ENCODE measurements at places on chromosomes 6 and 20.

GRCh38 chr6:44050872-44051505 is 76.3 kb downstream of the MRPL14 start:
- DNase-seq = no peak

GRCh38 chr6:154154389-154154967 is 115.4 kb downstream of the OPRM1 start:
- DNase-seq = peak; percentile 62

DNA sequence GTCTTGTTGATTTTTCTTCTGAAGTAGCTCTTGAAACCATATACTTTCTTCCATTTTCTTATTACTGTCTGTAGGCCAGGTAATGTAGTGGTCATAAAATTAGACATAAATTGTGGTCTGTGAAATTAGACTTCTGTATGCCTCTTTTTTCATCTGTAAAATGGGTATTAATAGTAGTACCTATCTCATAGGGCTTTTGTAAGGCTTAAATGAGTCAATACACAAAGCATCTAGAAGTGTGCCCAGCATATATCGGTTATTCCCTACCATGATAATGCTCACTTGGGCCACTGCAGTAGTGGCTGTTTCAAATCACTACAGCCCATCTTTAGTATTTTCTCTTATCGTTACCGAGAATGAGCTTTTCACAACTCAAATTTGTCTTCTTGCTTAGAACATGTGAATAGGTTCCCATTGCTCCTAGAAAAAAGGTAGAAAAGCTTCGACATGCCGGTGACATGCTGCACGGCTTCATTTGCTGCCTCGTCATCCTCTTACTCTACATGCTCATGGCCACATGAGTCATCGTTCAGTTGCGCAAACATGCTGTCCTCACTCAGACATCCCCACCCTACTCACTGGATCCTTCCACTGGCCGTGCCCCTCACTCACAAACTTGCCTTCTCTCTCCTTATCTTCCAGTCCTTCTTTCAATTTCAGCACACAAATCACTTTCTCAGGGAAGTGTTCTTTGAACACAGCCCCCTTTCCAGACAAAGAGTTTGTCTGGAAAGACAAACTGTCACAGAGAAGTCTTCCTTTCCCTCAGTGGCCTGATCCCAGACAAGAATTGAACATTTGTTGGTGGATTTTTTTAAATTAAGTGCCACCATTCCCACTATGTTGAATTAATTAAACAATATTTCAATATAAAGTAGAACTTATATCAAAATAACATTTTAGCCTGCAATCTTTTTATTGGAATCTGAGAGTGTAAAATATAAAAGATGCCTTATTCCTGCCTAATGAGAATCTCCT is 32.2 kb upstream of the ERVFRD-1 start:
- DNase-seq = no peak

GRCh38 chr6:29487660-29488059 is at the start of gene MAS1L:
Gene MAS1L, minus strand, starts transcription at chr6:29487956. Its CDS starts 54 bp downstream, at chr6:29487902.
- no peak for DNase-seq

GRCh38 chr20:35283441-35284266 is 918 bp downstream of the EIF6 start:
- DNase-seq = no peak

DNA sequence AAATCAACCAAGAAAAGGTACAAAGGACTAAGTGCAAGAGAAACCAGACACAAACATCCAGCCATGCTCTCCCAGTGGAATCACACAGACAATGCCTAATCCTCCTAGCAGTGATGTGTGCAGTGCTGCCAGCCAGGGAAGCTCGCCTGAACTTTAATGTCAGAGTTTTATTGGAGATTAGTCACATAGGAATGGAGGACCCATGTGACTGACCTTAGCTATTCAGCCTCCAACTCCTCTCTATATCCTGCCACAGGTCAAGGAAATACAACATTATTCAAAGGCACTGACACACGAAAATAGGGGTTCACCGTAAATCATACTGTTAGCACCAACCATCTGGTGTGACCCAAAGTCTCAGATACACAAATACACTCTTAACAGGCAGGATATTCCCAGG is 684.6 kb downstream of the DOK5 start:
- no peak for DNase-seq

DNA sequence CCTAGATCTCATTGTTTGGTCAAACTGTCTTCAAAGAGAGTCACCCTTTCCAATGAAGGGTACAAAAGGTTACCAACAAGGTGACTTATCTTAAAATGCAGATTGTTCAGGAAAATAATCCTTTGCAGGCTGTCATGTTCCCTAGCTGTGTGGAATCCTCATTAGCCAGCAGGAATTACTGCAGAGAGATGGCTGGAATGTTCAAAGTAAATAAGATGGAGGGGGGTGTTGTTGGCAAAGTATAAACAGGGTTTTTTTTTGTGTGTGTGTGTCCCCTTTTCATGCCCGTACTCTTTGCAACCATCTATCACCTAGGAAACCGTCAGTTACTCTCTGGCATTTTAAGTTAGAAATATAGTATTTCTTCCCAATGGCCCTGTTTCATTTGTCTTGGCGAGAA is 6.5 kb downstream of the NEDD9 start:
- no peak for DNase-seq

GRCh38 chr20:8095648-8096572 is 36.2 kb upstream of the PLCB1 start:
- DNase-seq = no peak

- DNase-seq = peak; percentile 26
Measured at GRCh38 chr6:151690768-151691562, 116.5 kb upstream of the ESR1 start.

DNA sequence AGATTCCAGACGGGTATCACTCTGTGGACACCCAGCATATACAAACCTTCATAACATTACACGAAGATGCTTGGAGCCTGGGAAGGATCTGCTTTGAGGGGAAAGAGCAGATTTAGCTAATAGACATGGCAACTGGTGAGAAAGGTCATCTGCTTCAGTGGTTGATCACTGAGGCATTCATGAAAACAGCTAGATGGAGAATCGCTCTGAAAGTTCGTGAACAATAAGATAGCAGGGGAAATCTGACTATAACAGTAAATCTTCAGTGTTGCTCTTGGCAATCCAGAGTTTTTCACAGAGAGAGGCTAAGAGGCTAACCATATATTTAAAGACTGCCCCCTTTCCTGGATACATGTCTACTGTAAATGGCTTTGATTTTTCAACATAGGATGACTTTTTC is 245.3 kb downstream of the FARS2 start:
- DNase-seq = peak; percentile 28

All from retina (tissue), 1 donor.